ENCODE measurements at places on chromosomes 2 and 18.

- DNase-seq, result no peak
Measured at GRCh38 chr2:113084249-113085000, 16.7 kb downstream of the IL1F10 start.

DNA sequence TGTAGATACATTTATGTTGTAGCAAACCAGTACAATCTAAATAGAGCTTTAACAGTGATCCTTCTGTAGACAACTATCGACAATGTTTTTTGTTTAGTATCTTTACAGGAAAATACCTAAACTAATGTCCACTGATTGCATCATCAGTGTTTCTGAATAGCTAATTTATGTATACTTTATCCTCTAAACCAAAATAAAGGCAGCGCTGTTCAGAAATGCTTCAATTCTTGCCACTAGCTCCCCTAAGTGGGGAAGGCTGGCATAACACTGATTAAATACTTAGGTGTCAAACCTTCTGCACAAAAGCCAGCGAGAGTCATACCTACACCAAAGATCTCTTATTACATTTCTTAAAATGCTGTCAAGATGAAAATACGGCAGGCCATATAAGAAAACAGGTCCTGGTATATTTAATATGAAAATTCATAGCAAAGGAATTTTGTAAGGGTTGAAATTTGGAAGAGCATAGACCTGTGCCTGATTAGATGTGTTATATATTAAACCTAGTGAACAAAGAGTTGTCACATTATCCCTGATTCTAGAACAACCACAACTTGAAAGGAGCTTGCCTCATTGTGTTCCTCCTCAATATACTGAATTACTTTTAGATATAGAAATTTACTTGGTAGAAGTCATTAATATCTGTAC is 1693.4 kb upstream of the SLC39A10 start:
- DNase-seq, result peak; percentile 7

DNA sequence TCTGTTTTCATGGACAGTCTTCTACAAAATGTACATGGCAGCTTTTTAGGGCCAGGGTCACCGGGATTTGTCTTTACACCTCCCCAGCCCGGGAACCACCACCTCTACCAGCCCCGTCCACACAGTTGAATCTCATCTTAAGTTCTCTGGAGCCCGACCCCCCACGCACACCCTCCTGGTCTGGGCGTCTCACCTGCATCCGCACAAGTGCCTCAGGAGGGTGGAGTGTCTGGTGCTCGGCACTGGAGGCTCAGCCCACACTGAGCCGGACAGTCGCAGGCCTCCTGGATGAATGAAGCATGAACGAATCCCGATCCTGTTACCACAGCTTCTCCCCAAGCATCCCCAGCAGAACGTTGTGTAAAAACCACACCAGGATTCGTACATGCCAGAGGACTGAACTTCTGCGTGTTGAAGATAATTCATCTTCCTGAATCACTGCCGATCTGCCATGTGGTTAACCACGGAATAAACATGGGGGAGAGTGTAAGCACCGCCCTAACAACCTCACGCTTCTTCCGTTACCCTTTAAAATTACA is 162.0 kb downstream of the RTP5 start:
- no peak for DNase-seq

DNA sequence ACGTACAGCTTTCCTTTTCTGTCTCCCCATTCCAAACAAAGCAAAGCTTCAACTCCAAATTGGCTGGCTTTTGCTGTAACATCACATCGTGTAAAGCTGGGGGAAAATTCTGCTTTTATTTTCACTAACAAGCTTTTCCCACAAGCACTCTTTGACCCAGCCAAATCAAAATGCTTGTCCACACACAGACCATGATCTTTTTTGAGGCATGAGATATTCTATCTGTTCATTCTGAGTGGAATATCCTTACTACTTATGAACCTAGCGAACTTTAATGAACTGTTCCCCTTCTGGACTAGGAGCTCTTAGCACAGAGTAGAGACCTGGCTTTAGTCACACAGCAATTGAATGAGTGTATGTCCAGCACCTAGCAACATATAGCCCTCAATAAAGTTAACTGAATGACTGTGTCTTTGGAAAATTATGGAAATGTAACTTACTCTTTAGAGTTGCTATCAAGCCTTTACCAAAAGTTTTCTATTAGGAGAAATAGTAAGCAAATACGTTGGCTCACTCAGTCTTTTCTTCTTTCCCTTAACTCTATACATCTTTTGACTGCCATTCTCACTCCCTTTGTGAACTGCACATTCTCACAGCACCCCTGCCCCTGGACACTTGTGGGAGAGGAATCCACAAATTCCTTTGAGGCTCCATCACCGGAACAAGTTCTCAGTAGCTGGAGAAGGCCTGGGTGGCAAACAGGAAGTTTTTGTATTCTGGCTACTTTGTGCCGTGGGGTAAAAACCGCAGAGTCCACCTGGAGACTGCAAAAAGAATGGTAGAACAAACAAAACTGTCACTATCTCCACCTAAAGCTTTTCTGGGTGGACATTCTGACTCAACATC is 1.3 kb upstream of the UBE2E3 start:
- no peak for DNase-seq

GRCh38 chr2:190948671-190949070 is 65.3 kb downstream of the STAT1 start:
- no peak for DNase-seq

- DNase-seq, result no peak
Measured at GRCh38 chr18:44409515-44409914, 271.2 kb upstream of the SETBP1 start.
